ENCODE measurements at places on chromosomes 2 and 18.

DNA sequence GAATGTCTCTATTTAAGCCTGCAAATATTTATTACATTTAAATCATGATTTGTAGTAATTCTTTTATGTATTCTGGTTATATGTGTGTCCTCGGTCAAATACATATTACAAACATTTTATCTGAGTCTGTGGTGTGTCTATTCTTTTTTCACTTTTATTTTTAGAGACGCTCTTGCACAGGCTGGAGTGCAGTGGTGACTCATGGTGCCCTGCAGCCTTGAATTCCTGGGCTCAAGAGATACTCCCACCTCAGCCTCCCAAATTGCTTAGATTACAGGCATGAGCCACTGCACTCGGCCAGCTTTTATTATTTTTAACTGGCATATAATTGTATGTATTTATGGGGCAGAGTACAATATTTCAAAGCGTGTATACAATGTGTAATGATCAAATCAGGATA, 47.5 kb downstream of the ARID5A start:
- no peak for DNase-seq

- DNase-seq: no peak
These were observed 11.5 kb upstream of the PDCL3 start for GRCh38 chr2:100551303-100551702.

- no peak for DNase-seq
These were observed at the start of gene TRABD2A for GRCh38 chr2:84880645-84881521. TRABD2A (minus strand) TSS chr2:84881084; CDS start chr2:84881039, 45 bp downstream.

- no peak for DNase-seq
These were observed 3.8 kb upstream of the CDKL4 start for GRCh38 chr2:39247512-39248043.

DNA sequence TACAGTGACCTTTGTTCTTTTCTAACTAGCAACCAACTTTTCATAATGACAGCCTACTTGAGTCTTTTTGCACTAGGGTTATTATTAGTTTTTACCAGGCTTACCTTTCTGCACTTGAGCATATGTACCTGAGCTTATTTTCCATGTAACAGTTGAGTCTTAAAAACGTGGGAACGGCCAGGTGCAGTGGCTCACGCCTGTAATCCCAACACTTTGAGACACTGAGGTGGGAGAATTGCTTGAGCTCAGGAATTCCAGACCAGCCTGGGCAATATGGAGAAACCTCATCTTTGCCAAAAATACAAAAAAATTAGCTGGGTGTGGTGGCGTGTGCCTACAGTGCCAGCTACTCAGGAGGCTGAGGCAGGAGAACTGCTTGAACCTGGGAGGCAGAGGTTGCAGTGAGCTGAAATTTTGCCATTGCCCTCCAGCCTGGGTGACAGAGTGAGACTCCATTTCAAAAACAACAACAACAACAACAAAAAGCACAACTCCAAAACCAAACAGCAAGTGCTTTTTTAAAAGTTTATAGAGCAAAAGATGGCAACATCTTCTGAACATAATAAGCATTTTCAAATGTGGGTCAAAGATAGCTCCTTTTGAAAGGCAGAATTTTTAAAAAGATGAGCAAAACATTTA, 57.1 kb upstream of the CD28 start:
- DNase-seq: no peak

DNA sequence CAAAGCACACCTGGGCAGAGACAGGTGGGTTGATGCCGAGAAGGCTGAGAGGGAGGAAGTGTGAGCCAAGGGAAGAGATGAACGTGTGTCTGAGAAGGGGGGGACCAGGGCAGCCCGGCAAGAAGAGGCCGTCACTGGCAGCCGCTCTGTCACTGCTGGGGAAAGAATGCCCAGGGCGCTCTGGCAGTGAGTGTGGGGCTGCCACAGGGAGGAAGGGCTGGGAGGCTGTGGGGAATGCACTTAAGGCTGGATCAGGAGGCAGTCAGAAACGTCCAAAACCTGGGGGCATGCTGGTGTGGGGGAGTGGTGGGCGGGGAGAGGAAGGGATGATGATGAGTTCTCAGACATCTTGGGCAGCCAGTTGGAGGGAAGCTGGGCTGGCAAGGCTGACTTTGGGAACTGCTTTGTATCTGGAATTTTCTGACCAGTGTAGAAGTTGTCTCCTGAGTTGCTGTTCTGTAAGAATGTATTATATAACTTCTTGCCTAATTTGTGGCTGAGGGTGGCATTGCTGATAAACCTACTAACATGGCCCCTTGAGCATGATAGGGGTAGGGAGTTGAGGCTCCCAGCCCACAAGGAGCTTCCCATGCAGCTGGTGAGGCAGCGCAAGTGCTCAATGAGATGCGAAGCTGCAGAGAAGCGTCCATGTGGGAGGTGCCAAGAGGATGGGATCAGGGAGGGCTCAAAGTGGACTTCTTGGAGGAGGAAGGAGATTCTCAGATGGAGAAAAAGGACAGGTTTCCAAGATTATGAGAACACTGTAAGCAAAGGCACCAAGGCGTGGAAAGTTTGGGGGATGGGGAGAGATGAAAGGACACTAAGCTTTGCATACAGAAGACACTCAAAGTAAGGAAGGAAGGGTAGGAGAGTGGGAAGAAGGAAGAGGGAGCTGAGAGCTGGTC, 185.1 kb upstream of the HAAO start:
- DNase-seq: no peak

DNA sequence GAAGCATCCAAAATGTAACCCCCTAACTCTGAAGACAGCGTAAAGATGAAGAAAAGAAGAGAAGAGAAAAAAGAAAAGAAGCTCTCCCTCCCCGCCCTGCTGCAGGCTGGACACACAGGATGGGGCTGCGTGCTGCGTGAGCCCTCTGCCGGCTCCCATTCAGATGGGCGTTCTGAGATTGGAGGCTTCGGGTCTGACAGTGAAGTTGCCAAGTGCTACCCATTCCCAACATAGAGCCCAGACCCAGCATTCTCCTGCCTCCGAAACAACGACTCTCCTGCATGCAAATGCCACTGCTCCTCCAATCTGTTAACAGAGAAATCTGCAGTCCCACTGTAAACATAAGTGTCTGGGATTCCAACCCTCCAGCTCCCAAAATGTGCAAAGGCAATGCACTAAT, 234.9 kb downstream of the BCL11A start:
- no peak for DNase-seq

GRCh38 chr18:50286391-50287027, 983 bp downstream of the CXXC1 start:
- DNase-seq: no peak

- DNase-seq: no peak
These were observed 5.4 kb downstream of the ALPG start for GRCh38 chr2:232411901-232412629.

DNA sequence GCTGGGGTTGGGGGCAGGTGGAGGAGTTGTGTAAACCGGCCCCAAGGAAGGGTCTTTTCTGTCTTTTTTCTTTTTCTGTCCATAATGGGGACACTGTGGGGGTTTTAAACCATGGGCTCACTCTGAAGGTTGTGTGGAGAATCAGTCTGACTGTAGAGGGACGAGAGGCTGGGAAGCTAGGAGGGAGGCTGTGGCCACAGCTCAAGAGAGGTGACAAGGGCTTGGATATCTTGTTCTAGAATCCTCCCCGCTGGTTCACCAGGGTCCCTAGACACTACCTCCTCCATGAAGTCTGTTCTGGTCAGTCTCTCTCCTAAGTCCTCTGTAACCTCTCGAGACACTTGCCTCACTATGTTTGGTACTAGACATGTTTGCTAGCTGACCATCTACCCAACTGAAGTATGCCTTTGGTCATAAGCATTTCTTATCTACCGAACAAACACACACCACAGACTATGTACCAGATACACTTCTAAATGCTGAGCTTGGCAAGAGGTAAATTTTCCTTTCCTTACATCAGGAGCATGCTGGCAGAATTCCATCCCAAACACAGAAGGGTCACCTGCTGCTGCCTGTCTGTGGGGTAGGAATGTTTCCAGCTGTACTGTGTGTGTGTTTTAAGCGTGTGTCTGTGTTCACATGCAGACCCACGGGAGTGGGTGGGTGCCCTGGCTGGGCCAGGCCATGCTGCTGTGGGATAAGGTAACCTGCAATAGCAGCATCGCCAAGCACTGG, 69.6 kb upstream of the MGAT4A start:
- no peak for DNase-seq

DNA sequence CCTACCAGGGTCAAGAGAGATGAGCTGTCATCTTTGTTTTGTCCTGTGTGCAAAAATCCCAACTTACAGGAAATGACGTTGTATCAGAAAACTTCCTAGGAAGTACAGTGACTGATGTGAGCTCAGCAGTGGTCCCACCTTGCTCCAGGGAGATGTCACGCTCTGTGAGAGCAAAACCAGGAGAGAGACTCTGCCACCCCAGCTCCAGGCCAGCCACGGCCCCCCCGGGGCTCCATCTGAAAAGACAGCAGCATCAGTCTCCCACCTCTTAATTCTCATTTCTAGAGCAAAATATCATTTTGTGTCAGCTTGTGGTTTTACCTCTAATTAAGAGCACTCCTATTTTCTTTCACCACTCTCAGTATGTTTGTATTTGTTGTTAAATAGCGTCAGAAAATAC, 57.5 kb downstream of the MYL12B start:
- DNase-seq: no peak

DNA sequence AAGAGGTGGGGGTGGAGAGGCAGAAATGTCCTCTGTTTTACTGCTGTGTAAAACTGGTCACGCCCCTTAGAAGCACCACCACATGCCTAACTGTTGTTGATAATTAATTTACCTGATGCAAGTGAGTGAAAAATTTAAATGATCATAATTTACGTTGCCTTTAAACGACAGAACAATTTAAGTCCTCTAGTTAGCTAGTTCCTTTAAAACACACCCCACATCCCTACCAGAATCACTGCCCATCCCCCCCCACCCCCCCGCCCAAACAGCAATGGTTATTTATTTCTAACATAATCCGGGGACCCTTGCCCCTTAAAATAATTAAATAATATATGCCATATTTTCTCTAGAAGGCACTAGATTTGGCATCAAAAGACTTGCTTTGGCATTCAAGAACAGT, 633 bp upstream of the PPIG start:
- no peak for DNase-seq

GRCh38 chr2:62074233-62074632, 121.7 kb upstream of the B3GNT2 start:
- no peak for DNase-seq

DNA sequence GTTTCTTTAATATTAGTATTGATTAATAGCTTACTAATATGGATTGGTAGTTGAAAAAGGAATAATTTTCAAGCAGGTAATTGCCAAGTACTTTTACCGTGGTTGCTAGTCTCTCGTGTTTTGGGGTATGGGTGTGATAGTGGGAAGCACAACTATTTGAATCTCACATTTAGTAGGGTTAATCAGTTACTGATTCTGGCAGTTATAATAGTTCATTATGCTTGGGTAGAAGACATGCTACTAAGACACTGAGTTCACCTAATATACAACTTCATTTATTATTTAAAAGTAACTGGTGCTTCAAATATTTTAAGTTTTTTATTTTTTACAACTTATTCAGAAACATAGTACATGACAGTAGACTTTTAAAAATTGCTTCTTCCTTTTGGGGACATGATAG, 33.5 kb downstream of the SOCS6 start:
- DNase-seq: no peak

GRCh38 chr2:9473308-9473984, 905 bp upstream of the IAH1 start:
- DNase-seq: peak; percentile 11

DNA sequence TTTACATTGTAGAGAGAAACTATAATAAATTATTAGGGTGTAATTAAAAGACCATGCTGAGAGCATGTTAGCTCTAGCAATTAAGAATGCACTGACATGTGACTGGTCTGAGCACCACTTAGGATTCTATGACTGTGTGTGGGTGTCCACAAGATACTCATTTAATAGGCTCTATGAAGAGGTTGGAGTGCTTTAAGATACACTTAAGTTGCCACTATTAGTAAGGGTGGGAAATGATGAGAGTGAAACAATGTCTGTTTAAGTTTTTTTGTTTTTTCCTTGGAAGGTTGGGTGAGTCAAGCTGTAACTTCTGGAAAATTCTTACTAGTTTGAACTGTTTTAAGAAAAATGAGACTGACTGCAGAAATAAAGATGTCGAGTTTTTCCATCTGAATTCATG, 1.8 kb upstream of the FAP start:
- no peak for DNase-seq

GRCh38 chr2:28358668-28359201, 33.9 kb upstream of the FOSL2 start:
- no peak for DNase-seq

- no peak for DNase-seq
These were observed 124.8 kb upstream of the BCL2L11 start for GRCh38 chr2:110995911-110996310.

DNA sequence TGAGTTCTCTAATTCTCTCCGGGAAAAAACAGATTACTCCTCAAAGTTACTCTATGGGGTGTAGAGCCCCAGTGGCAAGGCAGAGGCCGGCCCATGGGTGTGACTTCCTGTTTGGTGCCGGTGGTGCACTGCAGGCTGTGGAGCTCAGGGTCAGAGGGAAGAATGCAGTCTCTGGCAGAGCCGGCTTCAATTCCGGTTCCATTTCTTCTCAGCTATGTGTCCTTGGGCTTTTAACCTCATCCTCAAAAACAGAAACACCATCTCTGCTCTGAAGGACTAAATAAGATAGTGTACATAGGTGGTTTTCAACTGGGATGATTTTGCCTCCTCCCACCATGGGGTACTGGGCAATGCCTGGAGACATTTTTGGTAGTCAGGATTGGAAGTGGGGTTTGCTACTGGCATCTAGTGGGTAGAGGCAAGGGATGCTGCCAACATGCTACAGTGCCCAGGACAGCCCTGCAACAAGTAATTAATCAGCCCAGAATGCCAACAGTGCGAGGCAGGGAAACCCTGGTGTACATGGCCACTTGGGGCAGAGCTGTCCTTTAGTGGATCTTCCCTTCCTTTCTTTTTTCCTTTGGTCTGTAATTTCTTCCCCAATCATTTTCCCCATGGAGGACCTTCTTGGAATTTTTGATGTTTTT, 81.2 kb downstream of the INSIG2 start:
- DNase-seq: peak; percentile 7

GRCh38 chr18:50111398-50111797, 83.5 kb downstream of the MYO5B start:
- no peak for DNase-seq

DNA sequence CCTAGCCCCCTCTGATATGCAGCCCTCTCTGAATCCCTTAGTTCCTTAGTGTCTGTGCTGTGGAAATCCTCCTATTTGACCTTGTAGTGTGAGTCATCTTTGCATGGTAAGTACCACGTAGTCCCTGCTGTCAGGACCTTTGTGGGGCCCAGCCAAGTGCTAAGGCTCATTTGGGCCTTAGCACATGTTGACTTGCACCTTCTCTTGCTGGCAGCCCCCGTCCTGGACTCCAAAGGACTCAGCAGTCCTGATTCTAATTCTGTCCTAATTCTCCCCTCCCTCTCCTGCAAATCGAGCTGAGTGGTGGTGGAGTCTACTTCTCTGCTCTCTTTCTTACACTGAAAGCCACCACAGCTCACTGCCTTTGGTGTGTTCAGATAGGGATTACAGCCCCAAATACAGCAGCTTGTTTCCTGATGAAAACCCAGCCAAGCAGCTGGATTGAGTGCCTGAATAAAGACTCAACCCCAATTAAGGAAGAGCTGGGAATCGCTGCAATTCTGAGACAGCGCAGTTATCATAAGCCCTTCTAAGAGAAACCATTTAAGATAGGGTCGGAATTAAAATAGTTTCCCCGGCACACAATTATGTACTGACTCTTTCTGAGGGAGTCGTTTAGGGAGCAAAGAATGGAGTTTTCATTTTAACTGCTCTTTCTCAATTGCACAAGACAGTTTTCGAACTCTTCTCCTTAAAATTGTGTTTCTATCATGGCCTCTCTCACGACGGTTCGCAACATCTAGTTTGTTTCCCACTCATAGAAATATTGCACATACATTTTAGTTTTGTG, 215.6 kb upstream of the TNP1 start:
- no peak for DNase-seq

GRCh38 chr2:27771548-27772335, at the start of gene MRPL33:
MRPL33 (plus strand) TSS chr2:27771719; CDS start chr2:27771778, 59 bp downstream.
- DNase-seq: peak; percentile 89

All from CD8-positive, alpha-beta memory T cell (primary cell).